ENCODE measurements at places on chromosomes 1 and 21. TPM values are rescaled to one million over a fixed set of nuclear protein-coding genes. Genes with fewer than 3 reads are reported as not detected.

APOBEC4 gene
- not detected for total RNA-seq

CHI3L2 gene
- total RNA-seq, result 7.8 TPM

FYB2 gene
- total RNA-seq, result not detected

TRIM58 gene
- total RNA-seq, result 3.2 TPM

DNA sequence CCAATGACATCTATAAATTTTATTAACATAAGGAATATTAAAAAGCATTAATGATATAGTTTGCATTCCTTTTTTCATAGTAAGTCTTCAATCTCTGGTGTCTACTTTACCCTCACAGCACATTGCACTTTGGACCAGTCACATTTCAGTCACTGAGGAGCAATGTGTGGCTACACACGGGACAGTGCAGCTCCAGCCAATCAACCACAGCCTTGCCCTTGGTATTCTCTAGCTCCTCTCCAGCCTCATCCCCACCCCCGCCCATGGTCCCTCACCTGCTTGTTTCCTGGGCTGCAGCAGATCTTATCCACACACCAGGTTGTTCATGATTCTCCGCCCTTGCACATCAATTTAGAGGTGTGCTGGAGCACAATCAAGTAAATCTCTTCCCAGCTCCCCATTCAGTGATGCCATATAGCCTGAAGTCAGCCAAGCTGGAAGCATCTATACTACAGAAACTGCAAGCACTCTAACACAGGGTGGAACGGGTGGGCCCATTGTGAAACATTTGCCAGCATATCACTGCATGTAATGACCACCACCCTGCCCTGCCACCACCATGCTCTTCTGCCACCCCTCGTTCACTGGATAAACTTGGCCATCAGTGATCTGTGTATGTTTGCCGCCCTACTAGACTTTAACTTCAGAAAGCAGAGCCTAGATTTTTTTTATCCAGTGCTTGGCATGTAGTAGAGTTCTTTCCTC, 93.0 kb upstream of the SLC44A3 start:
- no peaks in the 10 kb centered on the region for H3K27me3 ChIP-seq
- no peaks in the 10 kb centered on the region for H3K36me3 ChIP-seq
- no peak for DNase-seq
- no peak overlapping the region for H3K4me3 ChIP-seq
- H3K27ac ChIP-seq, result no peak overlapping the region
- H3K4me1 ChIP-seq, result peaks cover 6% of the 10 kb centered on the region

DNA sequence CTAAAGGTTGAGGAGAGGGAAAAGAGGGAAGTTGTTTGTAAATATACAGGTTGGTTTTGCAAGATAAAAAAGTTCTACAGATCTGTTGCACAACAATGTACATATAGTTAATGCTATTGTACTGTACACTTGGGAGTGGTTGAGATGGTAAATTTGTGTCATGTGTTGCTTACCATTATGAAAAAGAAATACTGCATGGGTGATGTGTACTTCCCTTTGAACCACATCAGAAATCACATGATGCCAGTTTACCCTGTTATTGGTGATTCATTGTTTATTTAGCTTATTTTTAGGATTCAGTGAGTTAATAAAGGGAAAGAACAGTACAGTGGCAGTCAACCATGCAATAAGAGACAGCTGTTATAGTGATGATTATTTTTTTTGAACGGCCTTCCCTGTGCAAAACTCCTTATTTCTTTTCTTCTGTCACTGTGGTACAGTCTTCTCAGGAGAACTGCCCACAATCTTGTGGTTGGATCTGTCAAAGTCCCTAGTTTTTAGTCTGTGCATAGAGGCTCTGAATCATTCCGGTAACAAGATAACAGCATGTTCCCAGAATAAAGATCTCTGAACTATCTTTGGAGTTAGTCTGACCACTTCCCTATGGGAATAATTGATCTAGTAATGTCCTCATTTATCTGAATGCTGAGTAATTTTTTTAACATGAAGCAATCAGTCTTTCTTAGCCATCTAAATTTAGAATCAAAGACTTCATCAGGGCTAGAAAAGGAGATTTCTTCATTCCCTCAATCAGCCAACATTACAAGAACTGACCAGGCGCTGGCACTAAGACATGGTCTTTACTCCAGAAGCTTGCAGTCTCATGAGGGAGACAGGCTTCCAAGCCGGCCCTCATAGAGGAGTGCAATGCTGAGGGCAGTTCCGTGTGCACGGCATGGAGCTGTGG, 84.2 kb downstream of the SH3GLB1 start:
- DNase-seq, result peak; percentile 78
- peaks cover 15% of the 10 kb centered on the region for H3K4me1 ChIP-seq
- H3K36me3 ChIP-seq, result no peaks in the 10 kb centered on the region

DNA sequence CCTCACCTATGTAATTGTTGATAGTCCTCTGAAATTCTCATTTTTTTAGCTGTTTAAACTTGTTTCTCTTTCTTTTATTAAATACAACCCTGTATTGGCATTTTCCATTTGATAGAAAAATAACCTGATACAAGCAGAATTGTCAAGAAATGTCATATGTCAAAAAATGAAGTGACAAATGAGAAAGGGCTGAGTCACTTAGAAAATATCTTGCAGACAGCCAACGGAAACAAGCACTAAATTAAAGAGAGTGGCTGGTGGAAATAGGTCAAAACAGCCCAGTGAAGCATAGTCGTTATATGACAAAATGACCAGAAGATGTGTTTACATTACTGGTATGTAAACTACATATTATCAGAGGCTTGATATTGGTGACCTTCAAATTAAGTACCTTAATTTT, 484.4 kb downstream of the PLA2G4A start:
- no peaks in the 10 kb centered on the region for H3K36me3 ChIP-seq
- no peaks in the 10 kb centered on the region for H3K4me1 ChIP-seq
- H3K4me3 ChIP-seq, result no peak overlapping the region
- H3K27ac ChIP-seq, result no peak overlapping the region
- H3K27me3 ChIP-seq, result no peaks in the 10 kb centered on the region

- peaks cover 1% of the 10 kb centered on the region for H3K27me3 ChIP-seq
- H3K4me1 ChIP-seq, result no peaks in the 10 kb centered on the region
- peak; percentile 41 for DNase-seq
- H3K4me3 ChIP-seq, result no peak overlapping the region
- H3K27ac ChIP-seq, result no peak overlapping the region
These were observed 5.2 kb downstream of the TTLL10 start for GRCh38 chr1:1178794-1179331.

DNA sequence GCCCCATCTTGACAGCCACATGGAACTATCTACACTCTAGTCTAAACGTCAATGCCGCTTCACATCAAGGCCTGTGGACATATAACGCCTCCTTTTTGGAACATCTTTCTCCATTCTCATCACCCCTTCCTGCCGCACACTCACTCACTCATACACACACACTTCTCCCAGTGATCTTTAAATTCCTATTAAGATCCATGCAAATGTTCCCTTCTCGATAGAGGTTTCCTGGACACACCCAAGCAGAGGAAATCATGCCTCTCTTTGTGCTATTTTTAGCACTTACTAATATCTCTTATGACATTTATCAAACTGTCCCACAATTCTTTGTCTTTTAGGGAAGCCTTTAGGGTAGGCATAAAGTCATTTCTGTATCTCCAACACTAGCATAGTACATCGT, 28.2 kb upstream of the SLAMF9 start:
- H3K36me3 ChIP-seq, result no peaks in the 10 kb centered on the region
- no peak overlapping the region for H3K27ac ChIP-seq
- no peaks in the 10 kb centered on the region for H3K27me3 ChIP-seq

GRCh38 chr1:9629445-9630201, 21.9 kb upstream of the PIK3CD start:
- DNase-seq, result peak; percentile 85
- H3K36me3 ChIP-seq, result no peaks in the 10 kb centered on the region
- no peak overlapping the region for H3K27ac ChIP-seq
- no peaks in the 10 kb centered on the region for H3K27me3 ChIP-seq
- no peaks in the 10 kb centered on the region for H3K4me1 ChIP-seq

GRCh38 chr1:25648681-25649440, 32.3 kb downstream of the MAN1C1 start:
- H3K36me3 ChIP-seq, result no peaks in the 10 kb centered on the region

DNA sequence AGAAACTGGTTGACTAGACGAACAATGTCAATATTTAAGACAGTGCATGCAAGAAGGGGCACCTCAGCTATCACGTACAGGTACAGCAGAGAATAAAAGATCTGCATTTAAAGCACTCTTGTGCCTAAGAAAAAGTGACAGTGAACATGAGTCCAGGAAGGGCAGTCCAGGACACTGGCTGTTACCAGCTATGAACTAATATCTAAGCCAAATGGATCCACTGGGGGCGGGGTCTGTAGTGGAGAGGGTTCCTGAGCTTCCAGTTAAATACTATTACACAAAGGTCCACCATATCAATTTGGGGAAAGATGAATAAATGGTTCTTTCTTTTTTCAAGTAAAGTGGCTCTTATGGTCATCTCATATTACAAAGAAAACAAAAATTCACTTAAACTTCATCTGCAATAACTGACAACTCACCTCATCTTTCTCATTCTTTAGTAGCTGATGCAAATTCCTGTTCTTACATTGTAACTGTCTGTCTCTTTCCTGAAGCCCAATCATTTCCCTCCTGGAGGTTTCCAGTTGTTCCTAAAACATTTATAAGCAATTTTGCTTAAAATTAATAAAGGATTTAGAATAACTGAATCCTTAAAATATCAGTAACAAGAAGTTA, 24.5 kb downstream of the SSX2IP start:
- no peaks in the 10 kb centered on the region for H3K27me3 ChIP-seq
- no peaks in the 10 kb centered on the region for H3K4me1 ChIP-seq
- H3K27ac ChIP-seq, result no peak overlapping the region
- no peak overlapping the region for H3K4me3 ChIP-seq

GRCh38 chr1:50111503-50111902, 2.8 kb downstream of the ELAVL4 start:
- H3K36me3 ChIP-seq, result no peaks in the 10 kb centered on the region
- H3K4me3 ChIP-seq, result no peak overlapping the region
- H3K4me1 ChIP-seq, result no peaks in the 10 kb centered on the region
- DNase-seq, result no peak

- DNase-seq, result no peak
- H3K27ac ChIP-seq, result no peak overlapping the region
- H3K27me3 ChIP-seq, result no peaks in the 10 kb centered on the region
- H3K4me1 ChIP-seq, result no peaks in the 10 kb centered on the region
- H3K4me3 ChIP-seq, result no peak overlapping the region
These were observed 105.3 kb downstream of the PGBD5 start for GRCh38 chr1:230320804-230321203.

DNA sequence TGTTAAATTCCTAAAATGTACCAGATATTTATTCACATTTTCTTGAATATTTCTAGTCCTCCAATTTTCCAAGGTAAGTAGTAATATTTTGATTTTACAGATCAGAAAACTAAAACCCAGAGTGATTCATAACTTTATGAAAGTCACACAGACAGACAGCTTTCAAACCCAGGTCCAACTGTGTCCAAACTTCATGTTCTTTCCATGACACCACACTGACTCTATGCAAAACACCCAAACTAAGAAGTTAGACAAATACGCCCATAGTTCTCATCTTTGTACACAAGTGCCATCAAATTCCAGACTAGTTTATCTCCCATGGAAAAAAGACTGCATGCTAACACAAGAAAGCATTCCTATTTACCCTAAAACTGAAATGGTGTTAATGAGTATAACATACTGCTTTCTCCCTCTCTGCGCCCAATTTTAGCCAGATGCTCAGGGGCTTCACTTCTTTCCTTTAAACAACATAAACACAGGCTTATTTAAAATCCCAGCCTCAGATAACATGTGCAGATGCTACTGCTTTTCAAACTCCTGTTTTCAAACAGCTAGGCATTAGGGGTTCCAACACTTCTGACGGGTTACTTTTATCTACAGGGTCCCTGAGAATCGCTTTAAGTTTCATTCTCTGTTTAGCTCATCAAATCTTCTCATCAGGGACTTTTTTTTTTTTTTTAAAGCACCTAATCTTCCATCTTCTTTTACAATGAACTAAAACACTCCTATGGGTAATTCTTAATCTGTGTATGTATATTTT, 44.6 kb downstream of the WASF2 start:
- DNase-seq, result no peak
- no peaks in the 10 kb centered on the region for H3K4me1 ChIP-seq
- H3K27me3 ChIP-seq, result no peaks in the 10 kb centered on the region
- no peak overlapping the region for H3K27ac ChIP-seq
- H3K36me3 ChIP-seq, result no peaks in the 10 kb centered on the region

Data from aorta (tissue), 5 donors.